NCI-H2029 treated with DMSO at 0.1 percent for 48 hours (cell line): ENCODE measurements at places on chromosomes 12 and 14.

- DNase-seq, result no peak
Measured at GRCh38 chr14:88312257-88312656, 10.8 kb downstream of the KCNK10 start.

DNA sequence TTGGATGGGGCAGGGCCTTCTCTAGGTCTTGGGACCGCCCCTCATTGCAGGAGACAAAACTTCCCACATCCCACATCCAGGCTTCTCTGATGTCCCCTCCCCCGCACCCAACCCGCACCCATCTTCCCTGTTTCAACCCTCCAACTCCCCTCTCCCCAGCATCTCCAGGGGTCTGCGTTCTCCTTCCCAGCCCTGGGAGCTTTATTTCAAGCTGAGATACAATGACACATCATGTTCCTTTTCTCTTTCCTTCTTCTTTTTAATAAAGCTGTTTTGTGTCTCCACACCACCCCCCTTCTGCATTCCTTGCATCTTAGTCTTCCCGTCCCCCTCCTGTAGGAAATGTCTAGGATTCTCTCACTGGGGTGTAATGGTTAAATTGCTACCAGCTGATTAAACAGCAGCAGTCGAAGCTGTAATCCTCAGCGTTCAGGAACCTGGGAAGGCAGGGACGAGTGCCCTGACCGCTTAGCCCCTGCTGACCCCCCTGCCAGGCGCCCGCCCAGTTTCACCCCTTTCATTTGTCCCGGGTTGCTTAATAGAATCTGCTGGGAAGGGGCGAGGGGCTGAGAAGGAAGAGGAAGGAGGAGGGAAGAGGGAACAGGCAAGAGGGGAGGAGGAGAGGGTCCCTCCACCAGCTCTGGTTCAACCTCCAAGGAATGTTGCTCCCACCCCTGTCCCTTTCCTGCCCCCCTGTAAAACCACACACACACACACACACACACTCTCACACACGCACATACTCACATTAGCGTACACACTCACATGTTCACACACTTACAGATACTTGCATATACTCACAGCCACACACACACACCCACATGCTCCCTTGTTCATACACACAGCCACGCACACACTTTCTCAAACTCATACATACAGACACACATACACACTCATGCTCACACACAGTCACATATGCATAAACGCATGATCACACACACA, 104.5 kb upstream of the MED13L start:
- no peak for DNase-seq

GRCh38 chr14:88631091-88631490, 68.3 kb downstream of the ZC3H14 start:
- DNase-seq, result no peak

DNA sequence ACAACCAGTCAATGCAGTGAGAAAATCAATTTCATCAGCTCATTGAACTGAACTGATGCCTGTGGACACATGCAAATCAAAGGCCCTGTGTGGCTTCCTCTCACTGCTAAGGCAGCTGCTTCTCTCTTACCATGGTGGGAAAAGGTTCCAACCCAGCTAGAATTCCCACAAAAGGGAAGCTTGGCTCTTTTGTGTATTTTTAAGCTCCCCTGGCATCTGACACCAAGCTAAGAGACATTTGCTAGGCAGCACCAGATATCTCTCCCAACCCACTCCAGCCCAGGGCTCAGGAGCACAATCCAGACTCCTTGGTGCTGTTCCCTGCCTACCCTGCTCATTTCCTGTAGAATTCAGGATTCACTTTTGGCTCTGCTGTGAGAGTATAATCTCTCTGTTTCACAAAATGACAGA, 129.6 kb downstream of the GXYLT1 start:
- DNase-seq, result no peak

GRCh38 chr12:48780381-48781025, 8.4 kb downstream of the ADCY6 start:
- DNase-seq, result no peak

DNA sequence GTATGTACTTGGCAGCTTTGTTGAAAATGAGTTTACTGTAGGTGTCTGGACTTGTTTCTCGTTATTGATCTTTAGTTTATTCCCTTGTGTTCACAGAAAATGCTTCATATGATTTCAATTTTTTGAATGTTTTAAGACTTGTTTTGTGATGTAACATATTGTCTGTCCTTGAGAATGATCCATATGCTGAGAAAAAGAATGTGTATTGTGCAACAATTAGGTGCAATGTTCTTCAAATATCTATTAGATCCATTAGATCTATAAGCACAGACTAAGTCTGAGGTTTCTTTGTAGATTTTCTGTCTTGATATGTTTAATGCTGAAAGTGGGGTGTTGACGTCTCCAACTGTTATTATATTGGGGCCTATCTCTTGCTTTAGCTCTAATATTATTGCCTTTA, 879.6 kb upstream of the LRFN5 start:
- DNase-seq, result no peak

DNA sequence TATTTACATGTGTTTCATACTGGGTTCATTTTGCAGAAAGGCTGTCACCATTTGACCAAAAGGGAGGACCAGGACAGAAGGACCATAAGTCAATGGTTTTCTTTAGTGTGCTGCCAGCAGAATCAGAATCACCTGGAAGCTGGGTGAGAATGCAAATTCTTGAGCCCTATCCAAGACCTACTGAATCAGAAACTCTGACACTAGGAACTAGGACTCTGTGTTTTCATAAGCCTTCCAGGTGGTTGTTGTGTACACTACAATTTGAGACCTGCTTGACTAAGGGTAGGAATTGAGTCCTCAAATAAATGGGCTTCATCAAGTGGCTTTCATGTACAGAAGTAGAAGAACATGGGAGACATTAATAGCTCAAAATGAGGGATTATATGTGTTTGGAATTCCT, 32.2 kb downstream of the PDE6H start:
- no peak for DNase-seq
